Fibroblast of skin of back (primary cell): ENCODE measurements at places on chromosomes 2 and 18.

- peak; percentile 24 for DNase-seq
Observed at GRCh38 chr2:158893026-158893425, 75.4 kb upstream of the TANC1 start.

DNA sequence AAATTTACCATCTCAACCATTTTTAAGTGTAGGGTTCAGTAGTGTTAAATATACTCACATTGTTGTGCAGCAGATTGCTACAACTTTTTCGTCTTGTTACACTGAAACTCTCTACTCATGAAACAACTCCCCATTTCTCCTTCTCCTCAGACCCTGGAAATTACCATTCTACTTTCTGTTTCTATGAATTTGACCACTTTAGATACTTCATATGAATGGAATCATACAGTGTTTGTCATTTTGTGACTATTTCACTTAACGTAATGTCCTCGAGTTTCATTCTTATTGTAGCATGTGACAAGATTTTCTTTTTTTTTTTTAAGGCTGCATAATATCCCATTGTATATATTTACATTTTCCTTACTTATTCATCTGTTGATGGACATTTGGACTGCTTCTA, 203.8 kb downstream of the PLCL1 start:
- DNase-seq: no peak

DNA sequence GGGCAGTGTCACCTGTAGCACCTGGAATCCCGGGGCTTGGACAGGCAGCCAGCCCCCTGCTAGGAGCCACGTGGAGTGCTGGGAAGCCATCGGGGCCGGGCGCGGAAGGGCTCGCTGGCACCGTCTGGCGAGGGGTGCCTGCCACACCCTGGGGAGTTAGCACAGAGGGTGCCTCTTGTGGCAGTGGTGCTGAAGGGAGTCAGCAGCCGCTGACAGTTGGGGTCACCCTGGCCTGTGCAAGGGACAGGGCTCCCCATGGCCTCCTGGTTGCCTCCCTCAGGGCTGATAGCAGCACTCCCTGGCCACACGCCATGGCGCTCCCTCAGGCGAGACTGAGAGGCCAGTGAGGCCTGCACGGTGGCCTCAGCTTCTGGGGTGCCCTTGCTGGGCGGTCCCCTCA, 13.9 kb upstream of the D2HGDH start:
- no peak for DNase-seq

GRCh38 chr2:181462033-181462432, 4.8 kb downstream of the ITGA4 start:
- no peak for DNase-seq

DNA sequence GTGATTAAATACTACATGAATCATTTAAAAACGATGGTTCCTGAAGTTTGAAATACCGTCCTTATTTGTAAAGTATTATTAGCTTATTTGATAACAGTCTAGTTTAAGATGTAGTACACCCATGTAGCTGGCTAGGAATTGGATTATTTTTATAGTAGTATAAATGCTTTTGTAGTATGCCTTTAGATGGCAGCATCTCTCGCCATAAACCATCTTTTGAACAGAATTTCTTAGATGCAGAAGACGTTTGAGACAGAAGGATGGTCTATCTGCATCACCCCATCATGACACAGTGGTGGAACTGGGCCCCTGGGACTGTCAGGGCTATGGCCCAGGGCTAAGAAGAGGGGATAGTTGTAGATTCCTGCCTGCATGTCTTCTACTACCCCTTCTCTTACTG, 152.7 kb downstream of the WDSUB1 start:
- peak; percentile 66 for DNase-seq

GRCh38 chr2:142825861-142826260, 51.6 kb upstream of the KYNU start:
- DNase-seq: peak; percentile 20

DNA sequence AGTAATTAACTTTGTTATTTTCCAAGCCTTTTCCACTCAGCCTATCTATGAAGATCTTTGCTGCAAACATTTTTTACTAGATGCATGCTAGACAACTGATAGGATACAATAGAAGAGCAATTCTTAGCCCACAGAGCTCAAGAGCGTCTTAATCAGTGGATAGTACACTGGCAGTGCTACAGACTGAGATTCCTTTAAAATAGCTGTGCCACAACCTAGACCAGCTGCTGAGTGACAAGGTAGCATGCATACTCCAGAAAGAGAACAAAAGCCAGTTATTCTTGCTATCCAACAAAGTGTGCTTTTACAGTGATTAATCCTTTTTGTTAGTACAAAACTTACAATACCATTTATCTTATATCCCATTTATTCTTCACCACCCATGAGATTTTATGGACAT, 507.9 kb upstream of the SYT4 start:
- no peak for DNase-seq

DNA sequence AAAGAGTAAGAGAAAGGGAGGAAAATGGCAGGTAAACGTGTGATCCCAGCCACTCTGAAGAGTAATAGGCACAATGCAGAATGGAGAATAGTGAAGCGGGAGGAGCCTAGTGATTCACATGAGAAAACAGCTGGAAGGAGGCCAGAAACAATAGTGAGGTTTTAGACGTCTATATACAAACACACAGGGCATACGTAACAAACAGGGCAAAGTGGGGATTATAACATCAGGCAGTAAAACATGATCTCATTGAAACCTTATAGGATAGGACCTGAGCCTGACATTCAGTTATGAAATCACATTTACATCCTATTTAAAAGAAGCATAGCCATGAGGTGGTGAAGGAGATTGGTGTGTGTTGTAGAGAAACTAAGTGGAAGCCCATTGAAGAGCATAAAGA, 33.0 kb upstream of the GATA6 start:
- peak; percentile 1 for DNase-seq

DNA sequence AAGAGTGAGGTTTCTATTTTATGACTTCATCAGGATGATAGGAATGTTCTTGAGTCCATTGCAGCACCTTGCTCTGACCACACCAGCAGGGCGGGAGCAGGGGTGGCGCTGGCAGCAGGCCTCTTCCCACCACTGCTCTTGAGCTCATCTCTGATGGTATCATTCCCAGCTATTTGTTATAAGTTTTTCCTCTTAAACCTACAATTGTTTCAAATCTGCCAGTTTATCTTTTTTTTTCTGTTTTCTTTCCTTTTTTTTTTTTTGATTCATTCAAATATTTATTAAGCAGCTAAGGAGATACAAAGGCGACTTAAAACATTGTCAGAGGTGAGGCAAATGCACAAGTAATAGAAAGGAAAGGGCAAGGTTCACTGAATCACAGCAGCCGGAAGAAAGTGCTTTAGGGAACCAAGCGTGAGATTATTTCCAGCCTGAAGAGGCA, 28.7 kb downstream of the NIFK start:
- DNase-seq: no peak

DNA sequence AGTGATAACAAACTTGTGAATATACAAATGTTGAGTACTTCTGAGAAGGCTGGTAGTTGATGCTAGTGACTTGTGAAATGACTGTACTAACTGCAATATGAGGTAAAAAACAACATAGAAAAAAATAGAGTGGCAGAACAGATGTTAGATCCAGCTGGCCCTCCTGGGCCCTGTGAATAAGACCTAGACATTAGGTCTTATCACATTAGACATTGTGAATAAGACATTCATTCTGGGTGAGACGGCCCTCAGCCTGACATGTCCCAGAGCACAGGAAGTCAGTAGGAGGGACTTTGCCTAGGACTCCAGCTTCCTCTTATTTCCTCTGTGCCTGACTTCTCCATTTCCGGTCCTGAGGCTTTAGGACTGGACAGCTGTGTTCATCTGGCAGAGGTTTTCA, 22.9 kb downstream of the DOK1 start:
- peak; percentile 45 for DNase-seq

- peak; percentile 34 for DNase-seq
Observed at GRCh38 chr2:7476371-7476770, 559.2 kb downstream of the RNF144A start.
